Smooth muscle cell of the coronary artery (primary cell): ENCODE measurements at places on chromosomes 3 and 15. TPM values are rescaled to one million over a fixed set of nuclear protein-coding genes. Genes with fewer than 3 reads are reported as not detected.

Gene HYAL1
- total RNA-seq = 0.60 and 0.94 TPM in 2 replicates

Gene RBMS3
- 44.9 and 77.3 TPM in 2 replicates for total RNA-seq

Gene ST3GAL6
- 3.0 and 6.0 TPM in 2 replicates for total RNA-seq

Gene NR1D2
- total RNA-seq = 20.1 and 32.1 TPM in 2 replicates

Gene LHFPL4
- 0.12 TPM in 1 of 2 replicates, not detected in the other for total RNA-seq

Gene BDH1
- 0.68 and 1.6 TPM in 2 replicates for total RNA-seq

Gene CD86
- total RNA-seq = not detected in 2 replicates

Gene ITGA11
- total RNA-seq = 26.3 and 65.5 TPM in 2 replicates

Gene COL6A5
- total RNA-seq = 0.12 TPM in 1 of 2 replicates, not detected in the other

Gene AGTR1
- total RNA-seq = 1.9 TPM in 1 of 2 replicates, not detected in the other

Gene RASGRP1
- total RNA-seq = under 0.01 and 0.08 TPM in 2 replicates

Gene GREM1
- total RNA-seq = 5.0 and 527 TPM in 2 replicates

Gene DNAH1
- total RNA-seq = 1.7 and 8.3 TPM in 2 replicates

Gene GALNT15
- 0.23 and 17.0 TPM in 2 replicates for total RNA-seq

Gene GOLGA6L10
- 0.35 and 0.90 TPM in 2 replicates for total RNA-seq

Gene HHLA2
- not detected in 2 replicates for total RNA-seq

Gene PAK6
- not detected in 2 replicates for total RNA-seq

Gene VWA5B2
- total RNA-seq = 1.3 TPM in 1 of 2 replicates, not detected in the other

Gene GP5
- 0.83 TPM in 1 of 2 replicates, not detected in the other for total RNA-seq

Gene WDR72
- total RNA-seq = not detected in 2 replicates

Gene TAGLN3
- 0.38 TPM in 1 of 2 replicates, not detected in the other for total RNA-seq

Gene KBTBD8
- total RNA-seq = 0.82 and 4.7 TPM in 2 replicates
